ENCODE measurements at places on chromosomes 7 and 10.
A peak's percentile ranks its signal among the peaks of the same experiment; 100 is the strongest.

GRCh38 chr7:76302347-76303201, at the start of gene HSPB1:
Gene HSPB1, plus strand, starts transcription at chr7:76302673. Its CDS starts 40 bp downstream, at chr7:76302713.
- DNase-seq, result peak; percentile 37

DNA sequence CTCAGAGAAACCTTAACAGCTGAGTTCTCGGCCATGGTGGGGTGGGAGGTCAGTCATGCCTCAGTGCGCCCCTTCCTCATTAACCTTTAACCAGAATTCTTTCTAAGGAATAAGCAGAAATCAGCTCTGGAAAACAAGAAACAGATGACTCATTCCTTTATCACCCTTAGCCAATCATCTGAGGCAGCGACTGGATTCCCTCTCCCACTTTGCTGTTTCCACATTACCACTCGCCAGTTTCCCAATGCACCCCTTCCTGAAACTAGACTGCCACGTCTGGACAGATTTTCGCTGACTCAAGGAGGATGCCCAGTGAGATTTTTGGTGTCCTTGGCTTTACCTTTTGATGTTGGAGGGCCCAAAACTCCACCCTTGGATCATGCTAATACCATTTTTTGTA, 223.8 kb downstream of the PLXDC2 start:
- DNase-seq, result no peak

- no peak for DNase-seq
Observed at GRCh38 chr10:82282782-82283456, 407.9 kb downstream of the NRG3 start.

DNA sequence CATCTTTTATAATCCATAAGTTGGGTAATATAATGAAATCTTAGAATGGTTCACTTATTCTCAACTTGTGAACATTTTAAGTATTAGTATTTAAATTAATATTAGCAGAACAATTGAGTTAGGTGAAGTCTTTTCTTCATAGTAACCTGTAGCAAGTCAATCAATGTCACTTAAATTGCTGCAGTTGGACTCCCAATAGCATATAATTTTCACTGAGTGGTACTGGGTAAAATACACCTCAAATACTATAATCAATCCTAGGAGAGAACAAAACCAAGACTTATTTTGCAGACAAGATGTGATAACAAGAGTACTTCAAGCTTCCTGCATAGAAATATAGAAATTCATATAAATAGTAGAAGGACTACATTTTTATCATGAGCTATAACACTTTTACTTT, 677.9 kb upstream of the LRRN3 start:
- no peak for DNase-seq

GRCh38 chr10:118952493-118953295, 76.8 kb upstream of the NANOS1 start:
- DNase-seq, result no peak

- no peak for DNase-seq
Observed at GRCh38 chr10:62527019-62527827, 153.1 kb downstream of the ZNF365 start.

DNA sequence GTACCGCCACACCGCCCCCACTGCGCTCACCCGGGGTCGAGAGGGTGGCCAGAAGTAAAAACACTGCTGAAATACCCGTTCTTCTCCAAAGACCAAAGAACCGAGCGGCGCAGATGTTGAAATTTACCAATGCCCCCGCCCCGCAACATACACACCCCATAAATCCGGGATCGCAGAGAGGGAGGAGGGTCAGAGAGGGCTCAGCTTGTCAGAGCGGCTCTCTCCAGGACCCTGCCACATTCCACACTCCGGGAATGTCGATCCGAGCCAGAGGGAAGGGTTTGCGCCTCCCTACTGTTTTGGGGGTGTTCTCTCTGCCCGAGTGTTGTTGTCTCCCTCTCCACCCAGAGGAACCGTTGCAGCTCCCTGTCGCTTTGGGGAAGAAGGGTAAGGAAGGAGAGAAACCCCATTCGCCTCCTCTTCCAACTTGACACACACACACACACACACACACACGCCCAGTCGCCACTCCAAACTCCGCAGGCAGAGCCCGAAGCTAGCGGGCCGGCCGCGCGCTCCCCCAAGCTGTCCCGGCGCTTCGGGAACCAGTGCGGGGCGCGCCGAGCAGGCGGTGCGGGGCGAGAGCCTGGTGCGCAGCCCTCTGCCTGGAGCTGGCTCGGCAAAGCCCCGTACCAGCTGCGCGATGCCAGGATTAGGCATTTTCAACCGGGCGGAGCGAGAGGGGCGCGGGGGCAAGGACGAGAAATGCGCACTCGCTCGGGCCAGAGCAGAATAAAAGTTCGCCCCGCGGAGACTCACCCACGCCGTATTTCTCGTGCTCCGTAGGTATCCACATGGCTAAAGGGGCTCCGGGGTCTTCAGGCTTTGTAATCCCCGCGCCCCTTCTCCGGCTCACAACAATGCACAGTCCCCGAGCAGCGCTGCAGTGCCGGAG, 609 bp downstream of the DOCK4 start:
- DNase-seq, result peak; percentile 26

- no peak for DNase-seq
Observed at GRCh38 chr7:98199131-98199530, 12.1 kb upstream of the BHLHA15 start.

DNA sequence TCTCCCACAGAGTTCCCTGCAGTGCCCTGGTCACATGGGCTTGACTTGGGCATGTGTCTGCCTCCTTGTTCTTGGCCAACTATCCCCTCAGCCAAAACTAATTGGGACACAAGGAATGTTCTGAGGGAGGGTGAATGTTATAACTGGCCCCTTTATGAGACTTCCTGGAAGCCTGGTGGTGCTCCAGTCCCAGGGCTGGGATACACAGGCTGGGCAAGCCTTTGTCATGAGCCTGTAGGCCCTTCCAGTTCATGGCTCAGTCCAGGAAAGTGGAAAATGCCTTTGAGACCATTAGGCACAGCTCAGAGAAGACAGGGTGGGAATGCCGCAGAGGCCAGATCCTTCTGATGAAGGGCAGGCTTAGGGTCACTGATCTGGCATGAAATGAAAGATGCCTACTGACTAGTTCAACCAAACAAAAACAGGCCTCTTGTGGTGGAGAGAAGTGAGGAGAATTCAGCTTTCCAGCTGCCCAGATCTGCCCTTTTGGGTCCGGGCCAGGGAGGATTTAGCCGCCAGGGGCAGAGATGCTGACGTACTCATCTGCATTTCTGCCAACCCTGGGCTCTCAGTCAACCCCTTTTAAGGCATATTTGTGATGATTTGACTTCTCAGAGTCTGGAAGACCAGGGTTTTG, 961.5 kb downstream of the KCNMA1 start:
- DNase-seq, result no peak

- no peak for DNase-seq
Observed at GRCh38 chr7:131363719-131364118, 36.0 kb downstream of the MKLN1 start.

DNA sequence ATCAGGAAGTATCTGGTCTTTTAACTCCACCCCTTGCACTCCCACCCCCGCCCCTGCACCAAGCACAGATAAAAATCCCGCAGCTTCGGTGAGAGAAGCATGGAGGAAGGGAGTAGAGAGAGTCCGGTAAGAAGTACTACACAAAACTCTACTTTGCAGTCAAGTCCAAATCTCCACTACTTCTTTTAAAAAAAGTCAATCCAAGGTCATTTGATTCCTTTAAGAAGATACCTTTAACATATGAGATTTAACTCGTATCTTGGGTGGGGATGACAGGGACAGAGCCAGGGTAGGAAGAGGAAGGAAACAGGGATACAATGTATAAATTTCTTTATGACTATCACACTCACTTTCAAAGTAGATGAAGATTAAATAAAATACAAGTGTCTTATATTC, 132.1 kb downstream of the NRBF2 start:
- DNase-seq, result peak; percentile 65

DNA sequence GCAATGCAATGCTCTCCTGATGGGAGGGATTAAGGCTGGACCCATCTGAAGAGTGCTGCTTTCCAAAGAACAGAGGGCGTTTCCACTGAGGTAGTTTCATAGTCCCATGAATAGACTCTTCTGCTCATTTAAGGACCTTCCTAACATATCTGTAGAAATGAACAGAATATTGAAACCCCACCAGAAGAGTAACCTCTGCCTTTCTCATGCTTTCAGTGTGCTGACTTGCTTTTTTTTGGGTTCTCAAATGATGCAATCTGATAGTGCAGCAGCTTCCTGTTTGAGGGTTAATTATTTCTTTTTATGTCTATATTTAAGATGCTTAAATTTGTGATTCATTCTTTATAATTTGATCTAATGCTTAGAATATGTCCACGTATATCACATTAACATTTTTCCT, 82.2 kb downstream of the GATA3 start:
- peak; percentile 60 for DNase-seq

GRCh38 chr10:49596836-49597235, 13.3 kb upstream of the SLC18A3 start:
- DNase-seq, result no peak

- DNase-seq, result no peak
Observed at GRCh38 chr10:87500646-87501048, 4.0 kb upstream of the MINPP1 start.

- DNase-seq, result no peak
Observed at GRCh38 chr7:156616269-156617202, 24.0 kb upstream of the RNF32 start.

GRCh38 chr7:151198945-151199848, 11.1 kb downstream of the H2BK1 start:
- no peak for DNase-seq

DNA sequence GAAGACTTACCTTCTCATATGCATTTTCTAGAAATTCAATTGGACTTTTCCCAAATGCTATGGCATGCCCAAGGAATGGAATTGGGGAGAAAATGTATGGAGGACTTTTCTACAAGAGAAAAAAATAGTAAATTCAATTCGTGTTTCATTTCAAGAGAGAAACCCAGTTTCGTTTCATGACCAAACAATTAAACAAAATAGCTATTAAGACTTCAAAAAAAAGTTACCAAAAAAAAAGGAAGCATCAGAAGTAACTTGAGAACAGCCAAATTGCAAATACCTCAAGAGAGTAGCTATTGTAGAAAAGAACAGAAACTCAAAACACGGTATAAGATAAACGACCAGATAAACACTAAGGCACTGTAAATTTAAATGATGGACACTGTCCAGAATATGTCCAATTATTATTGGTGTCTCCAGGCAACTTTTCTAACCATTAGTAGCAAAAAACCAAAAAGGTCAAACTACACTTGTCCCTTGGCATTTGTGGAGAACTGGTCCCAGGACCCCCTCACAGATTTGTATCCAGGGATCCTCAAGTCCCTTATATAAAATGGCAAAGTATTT, 2.4 kb downstream of the CYP51A1 start:
- DNase-seq, result no peak

GRCh38 chr7:5429253-5429856, 5.7 kb upstream of the TNRC18 start:
- DNase-seq, result no peak

DNA sequence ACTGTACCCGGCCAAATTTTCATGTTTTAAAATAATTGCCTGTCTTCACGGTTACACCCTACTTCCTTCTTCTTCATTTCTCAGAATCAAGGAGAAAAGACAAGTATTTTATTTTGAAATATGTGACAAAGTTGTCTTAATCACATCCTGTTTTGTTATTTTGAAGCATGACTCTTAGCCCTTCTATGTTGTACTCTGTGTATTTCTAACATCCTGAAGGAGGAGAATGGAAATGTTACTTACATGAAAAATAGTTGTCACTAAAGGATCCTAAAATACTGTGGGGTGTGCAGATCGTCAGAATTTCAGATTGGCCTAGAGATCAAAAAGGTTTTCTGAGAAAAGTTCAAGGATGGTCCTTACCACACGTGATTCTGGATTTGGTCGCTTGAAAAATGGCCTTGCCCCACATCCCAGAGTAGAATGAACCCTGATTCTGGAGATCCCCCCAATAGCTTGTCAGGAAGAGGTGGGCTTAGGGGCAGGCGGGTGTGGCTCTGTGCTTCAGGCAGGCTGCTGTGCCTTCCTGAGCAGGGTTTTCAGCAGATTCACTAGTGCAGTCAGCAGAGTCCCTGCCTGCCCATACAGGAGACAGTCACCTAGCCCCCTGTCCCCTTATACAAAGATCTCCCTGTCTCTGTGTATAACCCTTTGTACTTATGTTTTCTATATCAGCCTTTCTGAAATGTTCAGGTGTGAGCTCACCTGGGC, 8.6 kb downstream of the UPP1 start:
- no peak for DNase-seq

GRCh38 chr7:116500078-116500853, 728 bp downstream of the CAV2 start:
- peak; percentile 50 for DNase-seq

- DNase-seq, result no peak
Observed at GRCh38 chr10:44771233-44771995, 139.7 kb upstream of the TMEM72 start.

DNA sequence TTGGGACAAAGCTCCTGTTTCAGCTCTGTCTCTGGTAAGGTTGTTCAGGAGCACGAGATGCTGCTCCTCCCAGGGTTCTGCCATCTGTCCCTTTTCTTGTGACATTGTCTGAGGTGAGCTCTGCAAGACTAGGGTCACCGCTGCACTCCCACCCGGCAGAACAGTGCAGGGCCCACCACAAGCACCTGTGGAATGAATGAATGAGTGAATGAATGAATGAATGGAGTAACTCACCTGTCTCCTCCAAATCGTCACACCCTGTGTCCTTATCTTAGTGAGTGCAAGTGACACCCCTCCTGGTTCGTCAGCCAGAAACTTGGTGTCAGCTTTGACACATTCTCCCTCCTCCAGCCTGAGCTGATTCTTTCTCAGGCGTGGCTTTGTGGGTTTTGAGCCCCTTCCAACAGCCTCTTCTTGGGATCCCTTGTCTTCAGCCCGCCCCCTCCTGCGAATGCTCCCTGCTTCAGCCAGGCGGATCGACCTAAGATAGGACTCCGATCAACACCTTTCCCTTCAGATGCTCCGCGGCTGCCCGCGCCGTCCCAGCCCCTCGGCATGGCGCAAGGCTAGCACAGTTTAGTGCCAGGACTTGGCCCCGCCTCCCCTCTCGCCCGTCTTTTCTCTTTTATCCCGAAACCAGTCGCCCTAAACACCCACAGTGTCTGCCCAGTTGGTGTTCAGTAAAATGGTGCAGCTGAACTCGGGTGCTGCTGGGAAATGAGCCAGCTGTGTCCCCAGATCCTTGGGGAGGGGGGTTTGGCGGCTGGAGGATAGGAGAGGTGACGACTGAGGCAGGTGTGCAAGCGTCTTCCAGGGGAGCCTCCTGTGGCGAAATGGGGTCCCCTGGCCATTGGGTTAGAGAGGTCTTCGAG, 89.3 kb downstream of the BEND7 start:
- no peak for DNase-seq

DNA sequence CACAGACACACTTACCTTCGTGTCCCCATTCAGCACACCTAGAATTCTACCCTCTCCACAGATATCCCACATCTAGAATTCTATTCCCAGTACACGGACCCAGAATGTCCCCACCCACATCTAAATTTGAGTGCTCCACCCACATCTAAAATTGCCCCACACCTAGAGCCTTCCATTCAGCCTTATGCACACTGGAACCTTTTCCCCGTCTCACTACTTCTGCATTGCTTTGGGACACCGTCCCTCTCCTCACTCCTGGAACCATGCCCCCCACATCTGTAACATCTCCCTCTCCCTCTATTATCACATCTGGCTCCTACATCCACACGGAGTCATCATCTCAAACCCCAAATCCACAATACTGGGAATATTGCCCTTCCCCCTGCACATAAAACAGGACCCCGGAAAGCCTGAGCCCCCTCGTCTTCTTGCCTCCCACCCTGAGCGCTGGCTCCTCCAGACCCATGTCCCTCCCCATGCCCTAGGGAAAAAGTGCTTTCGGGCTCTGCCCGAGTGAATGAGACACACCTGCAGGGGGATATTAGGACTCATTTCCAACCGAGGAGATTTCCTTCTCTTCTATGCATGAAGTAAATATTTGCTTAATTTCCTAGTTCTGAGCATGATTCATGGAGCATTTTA, 125.8 kb upstream of the UNC5B start:
- no peak for DNase-seq
